ENCODE measurements at places on chromosomes 1 and 21.

GRCh38 chr1:7046314-7046713, 261.1 kb downstream of the CAMTA1 start:
- peak; percentile 33 for DNase-seq

DNA sequence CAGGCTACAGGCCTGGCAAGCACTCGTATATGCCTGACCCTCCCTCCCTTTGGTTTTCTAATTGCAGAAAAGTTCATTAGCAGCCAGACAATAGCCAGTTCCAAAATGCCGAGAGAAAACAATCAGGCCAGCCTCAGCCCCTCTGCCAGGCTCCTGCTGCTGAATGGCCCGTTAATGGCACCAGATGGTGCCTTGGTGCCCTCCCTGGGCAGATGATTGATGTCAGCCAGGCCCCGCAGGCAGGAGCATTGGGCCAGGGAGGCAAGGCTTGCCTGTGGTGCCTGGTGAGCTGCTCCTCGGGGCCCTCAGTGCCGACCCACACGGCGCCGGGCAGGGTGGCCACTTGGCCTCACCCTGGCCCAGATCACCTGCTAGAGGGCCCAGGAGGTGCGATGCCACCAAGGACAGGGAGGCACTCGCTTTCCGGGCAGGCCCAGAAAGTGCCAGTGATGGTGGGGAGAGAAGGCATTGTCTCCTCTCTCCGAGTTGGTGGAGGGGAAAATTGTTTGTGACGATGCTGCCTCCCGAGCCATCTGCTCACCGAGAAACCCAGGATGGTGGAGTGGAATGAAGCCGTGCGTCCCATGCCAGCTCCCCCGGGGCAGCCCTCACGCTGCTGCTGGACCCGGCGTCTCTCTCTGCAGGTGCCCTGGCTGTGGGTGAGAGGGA, 28.1 kb downstream of the QSOX1 start:
- no peak for DNase-seq

DNA sequence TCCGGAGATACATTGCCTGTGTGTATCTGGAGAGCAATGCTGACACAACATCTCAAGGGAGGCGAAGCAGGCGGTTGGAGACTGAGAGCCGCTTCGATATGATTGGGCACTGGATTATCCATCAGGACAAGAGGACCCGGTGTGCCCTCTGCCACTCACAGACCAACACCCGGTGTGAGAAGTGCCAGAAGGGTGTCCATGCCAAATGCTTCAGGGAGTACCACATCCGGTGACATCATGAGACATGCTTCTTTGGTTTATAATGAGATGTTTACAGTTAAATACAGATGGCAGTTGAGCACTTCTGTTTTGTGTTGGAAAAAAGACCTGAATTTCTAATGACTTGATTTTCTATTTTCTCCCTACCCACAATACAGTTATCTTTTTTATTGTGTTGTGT, 12.1 kb downstream of the PGBD2 start:
- no peak for DNase-seq

- DNase-seq: no peak
These were observed 17.2 kb downstream of the VCAM1 start for GRCh38 chr1:100736746-100737145.

DNA sequence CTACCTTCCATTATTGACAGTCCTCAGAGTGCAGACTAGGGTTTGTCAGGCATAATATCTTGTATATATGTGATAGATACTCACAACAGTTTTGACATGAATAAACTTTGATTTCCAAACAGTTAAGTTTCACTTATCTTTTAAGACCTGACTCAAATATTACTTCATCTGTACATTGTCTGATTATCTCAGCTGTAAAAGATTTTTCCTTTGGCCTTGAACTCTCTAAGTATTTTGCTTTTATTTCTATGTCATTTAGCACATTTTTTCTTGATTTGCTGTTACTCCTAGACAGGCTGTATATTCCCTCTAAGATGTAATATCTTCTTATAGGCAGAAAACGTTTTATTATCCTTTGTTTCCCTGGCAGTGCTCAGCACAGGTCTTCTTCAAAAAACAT, 65.6 kb upstream of the DMRTA2 start:
- no peak for DNase-seq

DNA sequence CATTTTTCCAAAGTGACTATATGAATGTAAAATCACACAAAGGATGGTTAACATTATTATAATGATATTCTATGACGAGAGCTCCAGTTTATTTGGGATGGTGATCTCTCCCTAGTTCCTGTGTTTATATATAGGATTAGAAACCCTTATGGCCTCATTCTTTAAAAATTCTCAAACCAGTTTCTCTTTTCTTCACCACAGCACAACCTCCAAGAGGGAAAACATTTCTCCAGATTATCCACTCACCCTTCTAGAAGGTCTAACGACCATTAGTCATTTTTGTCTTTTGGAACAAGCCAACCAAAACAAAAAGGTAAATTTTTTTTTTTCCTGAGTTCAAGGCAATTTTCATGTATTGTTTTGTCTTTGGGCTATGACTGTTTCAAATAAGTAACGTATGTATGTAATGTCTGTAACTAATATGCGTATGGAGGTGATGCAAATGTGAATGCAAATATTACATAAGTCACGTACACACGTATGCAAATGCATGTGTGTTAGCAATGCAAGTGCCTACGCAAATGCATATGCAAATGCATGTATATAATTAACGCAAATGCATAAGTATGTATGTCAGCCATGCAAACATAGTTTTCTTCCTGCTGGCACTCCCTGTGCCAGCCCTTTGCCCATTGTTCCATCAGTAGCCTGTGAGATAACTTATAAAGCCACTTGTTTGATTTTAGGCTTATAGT, 72.5 kb upstream of the MORC3 start:
- DNase-seq: no peak

DNA sequence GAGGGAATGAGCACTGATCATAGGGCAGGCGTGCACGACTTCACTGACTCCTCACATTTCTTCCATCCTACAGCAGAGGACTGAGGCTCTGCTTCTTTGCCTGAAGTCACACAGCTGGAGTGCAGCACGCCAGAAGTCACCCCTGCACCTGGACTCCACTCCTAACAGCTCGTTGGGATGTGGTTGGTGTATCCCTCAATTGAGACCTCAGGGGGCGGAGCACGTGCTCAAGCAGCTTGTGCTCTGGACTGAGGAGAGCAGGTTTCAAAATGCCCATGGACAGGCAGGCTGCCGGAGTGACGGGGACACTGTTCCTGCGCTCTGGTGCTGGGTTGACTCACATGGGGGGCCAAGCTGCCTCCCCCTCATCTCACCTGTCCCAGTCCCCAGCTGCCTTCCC, 13.9 kb downstream of the CHIT1 start:
- no peak for DNase-seq

- DNase-seq: peak; percentile 17
These were observed 132.0 kb downstream of the GIPC2 start for GRCh38 chr1:78177708-78178270.

DNA sequence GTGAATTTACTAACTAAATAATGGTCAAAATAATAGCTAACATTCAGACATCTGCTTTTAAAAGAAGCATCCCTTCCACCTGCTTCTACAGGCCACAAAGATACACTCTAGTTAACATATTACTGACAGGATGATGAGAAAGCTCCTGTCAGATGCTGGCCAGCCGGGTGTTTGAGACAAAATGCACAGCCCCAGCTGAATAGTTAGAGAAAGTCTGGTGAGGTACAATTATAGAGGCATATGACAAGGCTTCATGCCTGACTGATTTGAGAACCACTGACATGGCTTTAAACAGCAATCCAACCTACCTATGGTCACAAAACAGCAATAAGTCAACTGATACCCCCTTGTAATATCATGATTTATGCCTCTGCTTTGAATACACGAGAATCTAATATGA, 137.0 kb downstream of the DENND1B start:
- DNase-seq: no peak

- peak; percentile 60 for DNase-seq
These were observed 228.9 kb upstream of the TMEM51 start for GRCh38 chr1:14924455-14925331.

DNA sequence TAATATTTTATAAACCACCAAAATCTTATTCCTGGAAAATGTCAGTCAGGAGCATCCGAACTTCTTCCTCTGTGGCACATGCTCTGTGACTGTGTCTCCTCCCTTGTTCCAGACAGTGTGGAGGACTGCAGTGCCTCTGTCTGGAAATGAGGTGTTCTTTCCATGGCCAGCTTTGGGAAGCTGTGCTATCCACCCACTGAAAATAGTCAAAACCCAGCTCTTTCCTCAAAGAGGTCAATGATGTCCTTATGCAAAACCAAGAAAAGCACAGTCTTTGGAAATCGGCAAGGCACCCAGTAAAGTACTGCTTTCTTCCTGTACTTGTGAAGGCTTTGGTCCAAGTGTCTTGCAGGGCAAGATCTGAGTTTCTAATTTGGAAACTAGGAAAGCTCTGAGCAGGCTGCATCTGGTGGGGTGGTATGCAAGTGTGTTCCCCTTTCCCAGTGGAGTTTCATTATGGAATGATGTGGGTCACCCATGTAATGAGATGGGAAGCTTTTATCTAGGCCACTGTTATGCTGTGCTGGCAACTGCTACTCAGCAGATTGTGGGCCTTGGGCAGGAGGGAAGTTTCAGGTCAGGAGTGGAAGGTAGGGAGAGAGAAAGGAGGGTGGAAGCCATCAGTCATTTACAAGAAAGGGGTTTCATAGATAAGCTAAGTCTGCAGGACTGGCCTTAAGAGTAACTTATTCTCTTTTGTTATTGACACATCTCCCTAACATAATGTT, 6.0 kb downstream of the KIAA0040 start:
- no peak for DNase-seq

- DNase-seq: peak; percentile 90
These were observed 847 bp upstream of the RORC start for GRCh38 chr1:151832318-151832980.

DNA sequence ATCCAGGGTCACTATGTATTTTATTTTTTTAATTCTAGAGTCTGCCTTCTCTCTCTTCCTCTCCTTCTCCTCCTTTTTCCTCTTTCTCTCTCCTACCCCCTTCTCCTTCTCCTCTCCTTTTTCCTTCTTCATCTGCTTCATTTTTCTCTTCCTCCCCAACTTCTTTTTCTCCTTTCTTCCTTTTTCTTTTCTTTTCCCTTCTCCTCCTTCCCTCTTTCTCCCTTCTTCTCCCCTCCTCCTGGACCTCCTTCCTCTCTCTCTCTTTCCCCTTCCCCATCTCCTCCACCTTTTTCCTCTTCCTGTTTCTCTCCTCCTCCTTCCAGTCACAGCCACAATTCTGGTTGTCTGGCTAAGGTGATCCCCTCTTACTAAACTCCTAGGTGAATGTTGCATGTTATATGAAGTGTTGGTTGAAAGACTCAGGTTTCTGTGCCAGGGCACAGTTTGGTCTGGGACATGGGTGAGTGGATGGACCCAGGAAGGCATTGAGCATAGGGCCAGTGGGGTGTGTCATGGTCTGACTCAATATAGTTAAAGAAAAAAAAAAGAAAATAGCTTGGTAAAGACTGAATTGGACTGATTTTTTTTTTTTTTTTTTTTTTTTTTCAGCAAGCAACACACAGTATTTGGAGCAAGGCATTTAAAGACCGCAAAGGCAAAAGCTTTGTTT, 266.9 kb downstream of the TGFB2 start:
- DNase-seq: no peak

DNA sequence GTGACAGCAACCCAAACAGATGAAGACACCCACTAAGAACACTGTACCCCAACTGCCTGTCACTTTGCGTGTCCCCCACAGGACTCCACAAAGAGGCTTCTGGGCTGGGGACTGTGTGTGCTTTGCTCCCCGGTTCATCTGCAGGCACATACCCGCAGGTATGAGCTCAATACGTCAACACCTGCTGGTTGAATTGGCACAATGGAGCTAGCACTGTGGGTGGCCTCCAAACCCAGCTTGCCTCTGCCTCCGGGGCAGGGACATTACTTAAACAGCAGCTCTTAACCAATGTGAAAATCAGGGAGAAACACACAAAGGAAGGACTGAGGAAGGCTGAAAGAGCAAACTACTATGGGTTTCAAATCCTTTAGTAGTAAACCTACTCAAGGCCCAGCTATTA, 140.2 kb upstream of the TIAM1 start:
- no peak for DNase-seq

DNA sequence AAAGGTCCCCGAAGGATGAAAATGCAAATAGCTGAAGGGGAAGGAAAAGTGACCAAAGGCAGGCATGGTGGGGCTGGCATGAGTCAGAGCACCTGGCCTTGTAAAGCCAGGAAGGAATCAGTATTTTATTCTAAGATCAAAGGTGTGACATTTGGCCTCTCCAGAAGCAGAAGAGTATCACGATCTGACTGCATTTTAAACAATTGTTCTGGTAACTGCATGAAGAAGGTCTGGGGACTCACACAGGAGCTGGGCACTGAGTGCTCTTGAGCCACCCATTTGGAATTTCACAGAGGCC, 23.2 kb downstream of the MAB21L3 start:
- no peak for DNase-seq

GRCh38 chr1:53172426-53173128, 24.0 kb upstream of the CPT2 start:
- DNase-seq: no peak

DNA sequence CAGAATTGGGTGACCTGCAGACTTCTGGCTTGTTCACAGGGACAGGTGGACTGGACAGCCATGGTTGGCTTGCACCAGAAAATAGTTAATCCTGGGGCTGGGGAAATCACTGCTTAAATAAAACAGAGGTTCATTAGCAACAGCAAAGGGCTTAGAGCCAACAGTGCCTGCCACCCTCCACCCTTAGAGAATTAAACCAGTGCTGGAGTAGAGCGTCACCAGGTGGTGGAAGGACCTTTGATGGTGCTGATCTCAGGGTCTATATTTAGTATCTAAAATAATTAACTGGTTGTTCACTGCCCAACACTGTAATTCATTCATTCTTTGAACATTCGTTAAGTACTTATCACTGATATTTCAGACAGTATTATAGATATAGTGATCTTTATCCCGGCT, 34.7 kb upstream of the PDE9A start:
- DNase-seq: no peak

DNA sequence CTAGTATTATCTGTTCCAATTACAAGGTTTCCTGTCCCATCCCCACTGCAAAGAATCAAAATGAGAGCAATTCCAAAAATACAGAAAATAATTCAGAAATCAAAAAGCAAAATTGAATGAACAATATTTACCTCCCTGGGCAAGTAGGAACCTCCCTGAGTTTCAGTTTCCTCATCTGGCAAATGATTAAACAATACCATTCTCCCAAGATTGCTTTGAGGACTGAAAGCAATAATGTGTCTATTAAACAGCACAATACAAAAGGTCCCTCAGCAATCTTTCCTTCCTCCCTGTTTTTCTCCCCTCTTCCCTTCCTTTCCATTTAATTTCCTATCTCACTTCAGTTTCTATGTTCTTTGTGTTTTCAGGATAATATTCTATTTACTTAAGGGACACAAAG, 171.0 kb downstream of the ZC3H11B start:
- no peak for DNase-seq

GRCh38 chr1:63316984-63317816, 5.2 kb upstream of the FOXD3 start:
- peak; percentile 83 for DNase-seq

DNA sequence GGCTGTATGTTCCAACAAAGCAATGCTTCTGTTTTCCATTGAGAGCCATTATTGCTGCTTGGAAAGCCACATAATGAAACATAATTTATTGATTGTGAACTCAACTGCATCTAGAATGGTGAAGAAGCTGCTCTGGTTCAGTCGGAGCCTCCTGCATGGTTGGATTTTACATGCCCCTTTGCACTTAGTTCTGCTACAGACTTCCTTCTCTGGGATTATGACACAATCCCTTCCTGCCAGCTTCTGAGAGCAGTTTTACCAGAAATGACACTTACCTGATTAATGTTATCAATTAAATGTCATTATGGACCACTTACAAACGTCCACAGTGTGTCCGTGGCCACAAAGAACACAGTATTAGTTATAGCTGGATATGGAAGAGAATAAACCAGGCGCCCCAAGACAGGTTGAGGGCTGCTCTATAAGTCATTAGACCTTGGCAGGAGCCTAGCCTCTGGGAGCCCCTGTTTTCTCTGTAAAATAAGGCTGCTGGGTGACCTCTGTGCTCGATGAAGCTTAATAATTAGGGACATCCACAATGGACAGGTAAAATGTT, 7.0 kb upstream of the CD58 start:
- DNase-seq: no peak

Data from mucosa of descending colon (tissue), 3 donors.